Islet precursor cell (in vitro differentiated cells): ENCODE measurements at places on chromosomes 11 and 22.

DNA sequence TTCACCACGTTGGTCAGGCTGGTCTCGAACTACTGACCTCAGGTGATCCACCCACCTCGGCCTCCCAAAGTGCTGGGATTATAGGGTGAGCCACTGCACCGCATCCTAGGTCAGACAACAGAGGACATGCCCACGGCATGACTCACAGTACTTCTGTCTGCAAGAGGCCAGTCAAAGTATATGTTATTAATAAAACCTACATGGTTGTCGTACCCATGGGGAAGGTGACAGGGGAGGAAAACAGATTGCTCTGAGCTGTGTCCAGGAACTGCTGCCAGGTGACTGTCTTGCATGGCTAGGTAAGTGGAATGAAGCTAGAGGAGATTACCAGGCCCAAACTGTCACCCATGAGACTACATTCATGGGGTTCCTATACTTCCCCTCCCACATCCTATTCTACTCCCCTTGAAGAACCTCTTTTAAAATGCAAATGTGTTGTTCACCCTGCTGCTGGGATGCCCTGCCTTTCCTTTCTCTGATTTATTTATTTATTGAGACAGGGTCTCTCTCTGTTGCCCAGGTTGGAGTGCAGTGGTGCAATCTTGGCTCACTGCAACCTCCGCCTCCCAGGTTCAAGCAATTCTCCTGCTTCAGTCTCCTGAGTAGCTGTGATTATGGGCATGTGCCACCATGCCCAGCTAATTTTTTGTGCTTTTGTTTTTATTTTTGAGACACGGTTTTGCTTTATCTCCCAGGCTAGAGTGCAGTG is 2.0 kb upstream of the NLRX1 start:
- DNase-seq, result peak; percentile 82

- peak; percentile 68 for DNase-seq
Observed at GRCh38 chr11:12499071-12499470, 121.7 kb downstream of the PARVA start.

GRCh38 chr11:95359341-95359663 is 128.3 kb upstream of the SESN3 start:
- no peak for DNase-seq

DNA sequence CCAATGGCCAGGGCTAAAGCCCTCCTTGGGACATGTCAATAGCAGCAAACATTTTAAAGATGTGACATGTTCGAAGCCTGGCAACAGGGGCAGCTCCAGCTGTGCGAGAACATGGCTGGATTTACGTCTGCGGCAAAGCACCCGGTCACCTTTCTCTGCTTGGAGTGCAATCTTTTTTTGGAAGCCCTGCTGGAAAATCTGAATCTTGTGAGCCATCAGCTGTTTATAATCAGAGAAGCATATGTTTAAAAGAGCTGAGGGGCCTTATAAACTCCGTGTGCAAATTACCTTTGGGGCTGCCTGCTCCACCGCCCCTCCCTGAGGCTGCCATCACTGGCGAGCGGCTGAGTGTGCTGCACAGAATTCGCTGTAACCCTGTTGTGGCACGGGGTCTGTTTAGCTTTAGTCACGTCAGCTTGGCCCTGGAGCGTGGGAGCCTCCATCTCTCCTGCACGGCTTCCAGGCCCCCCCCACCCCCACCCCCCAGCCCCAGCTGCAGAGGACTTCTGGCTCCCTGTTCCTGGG is 9.0 kb upstream of the KCNQ1OT1 start:
- DNase-seq, result no peak

GRCh38 chr11:7512525-7513233 is 1.1 kb upstream of the PPFIBP2 start:
- no peak for DNase-seq

GRCh38 chr11:75408957-75409219 is 9.6 kb downstream of the RPS3 start:
- no peak for DNase-seq

- peak; percentile 49 for DNase-seq
Observed at GRCh38 chr22:44917372-44918165, 92.2 kb downstream of the PHF21B start.

DNA sequence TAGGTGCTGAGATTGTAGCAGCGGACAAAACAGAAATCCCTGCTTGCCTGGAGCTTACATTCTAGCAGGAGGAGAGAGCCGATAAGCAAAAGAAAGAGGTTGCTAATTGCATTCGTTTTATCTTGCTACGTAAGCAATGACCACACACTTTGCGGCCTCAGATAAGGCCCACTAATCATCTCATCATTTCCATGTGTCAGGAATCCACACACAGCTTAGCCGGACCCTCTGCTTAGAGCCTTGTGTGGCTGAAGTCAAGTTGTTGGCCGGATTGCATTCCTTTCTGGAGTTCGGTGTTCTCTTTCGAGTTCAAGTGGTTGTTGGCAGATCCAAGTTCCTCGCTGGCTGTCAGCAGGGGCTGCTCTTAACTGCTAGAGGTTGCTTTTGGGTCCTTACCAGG is 101.6 kb downstream of the CHST1 start:
- DNase-seq, result no peak

GRCh38 chr22:40300884-40301672 is 45.2 kb upstream of the ADSL start:
- no peak for DNase-seq

GRCh38 chr11:11960687-11961086 is 47.7 kb downstream of the DKK3 start:
- no peak for DNase-seq

DNA sequence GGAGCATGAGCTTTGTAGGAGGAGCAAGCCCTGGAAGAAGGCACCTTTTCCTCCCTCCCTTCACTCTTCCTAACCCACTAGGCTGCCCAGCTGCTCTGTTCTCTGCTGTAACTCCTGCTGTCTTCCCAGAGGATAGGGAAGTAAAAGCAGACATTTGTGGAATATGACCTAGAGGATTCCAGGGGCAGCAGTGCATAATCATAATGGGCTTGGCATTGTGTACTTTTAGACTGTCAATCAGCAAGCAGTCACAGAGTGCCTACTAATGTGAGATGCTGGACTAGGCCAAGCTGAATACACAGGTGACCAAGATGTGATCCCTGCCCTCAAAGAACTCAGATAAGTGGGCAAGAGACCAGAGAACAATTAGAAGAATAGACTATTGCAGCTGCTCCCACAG is 133.0 kb downstream of the NAV2 start:
- DNase-seq, result no peak

DNA sequence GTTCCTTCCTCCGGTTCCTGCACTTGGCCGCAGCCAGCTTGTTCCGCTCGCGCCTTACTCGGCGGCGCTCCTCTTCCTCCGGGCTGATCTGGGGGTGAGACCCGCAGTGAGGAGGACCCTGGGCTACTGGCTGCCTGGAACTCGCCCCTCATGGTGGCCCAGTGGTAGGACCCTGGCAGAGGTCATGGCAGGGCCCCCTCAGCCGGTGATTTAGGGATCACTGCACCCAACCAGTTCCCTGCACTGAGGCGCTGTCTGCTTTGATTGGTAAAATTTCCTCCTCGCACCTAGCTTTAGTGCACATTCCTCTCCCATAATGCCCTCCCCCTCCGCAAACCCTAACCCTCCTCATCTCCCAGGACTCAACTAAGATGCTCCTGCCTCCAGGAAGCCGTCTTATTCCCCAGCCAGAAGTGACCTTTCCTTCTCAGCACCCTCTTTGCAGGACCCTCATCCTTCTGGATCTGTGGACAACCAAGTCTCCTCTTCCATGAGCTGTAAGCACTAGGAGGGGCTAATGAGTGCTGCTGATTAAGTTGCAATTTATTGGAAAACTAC is 3.6 kb downstream of the CCDC85B start:
- DNase-seq, result no peak

DNA sequence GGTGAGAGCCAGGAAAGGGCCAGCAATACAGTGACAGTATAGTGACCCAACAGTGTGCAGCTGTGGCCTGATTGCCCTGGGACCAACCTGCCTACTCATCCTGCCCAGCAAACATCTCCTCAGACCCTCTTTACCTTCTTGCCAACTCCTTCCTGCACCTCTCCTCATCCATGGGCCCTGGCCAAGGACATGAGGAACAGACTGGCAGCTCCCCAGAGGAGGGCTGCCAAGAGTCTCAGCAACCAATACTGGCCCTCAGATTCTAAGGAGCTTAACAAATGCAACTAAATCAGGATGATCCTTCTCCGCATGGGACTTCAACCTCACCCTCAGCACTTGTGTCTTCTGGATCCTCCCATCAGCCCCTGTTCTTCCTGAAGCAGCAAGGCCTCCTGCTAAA is 77.0 kb downstream of the RPL27A start:
- peak; percentile 39 for DNase-seq

DNA sequence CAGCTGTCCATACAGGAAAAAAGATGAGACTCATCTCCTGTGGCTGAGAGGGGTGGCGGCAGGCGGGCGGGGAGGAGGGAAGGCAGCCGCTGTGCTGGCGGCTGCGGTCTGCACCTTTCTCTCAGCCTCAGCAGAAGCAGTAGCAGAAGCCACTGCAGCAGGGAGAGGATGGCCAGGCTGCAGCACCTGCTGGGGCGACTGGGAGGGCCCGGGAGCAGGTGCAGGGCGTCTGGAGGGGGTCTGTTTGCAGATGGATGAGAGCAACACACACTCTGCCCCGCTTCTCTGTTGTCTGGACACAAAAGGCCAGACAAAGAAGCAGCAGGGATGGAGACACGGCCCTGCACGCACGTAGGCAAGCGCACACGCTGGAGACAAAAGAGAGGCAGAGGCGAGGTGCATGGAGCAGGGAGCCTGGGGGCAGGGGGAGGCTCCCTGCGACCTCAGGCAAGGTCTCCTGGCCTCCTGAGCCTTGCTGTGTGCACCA is 9.3 kb upstream of the MIAT start:
- DNase-seq, result peak; percentile 72

GRCh38 chr11:46529095-46529905 is 64.5 kb downstream of the AMBRA1 start:
- peak; percentile 74 for DNase-seq

DNA sequence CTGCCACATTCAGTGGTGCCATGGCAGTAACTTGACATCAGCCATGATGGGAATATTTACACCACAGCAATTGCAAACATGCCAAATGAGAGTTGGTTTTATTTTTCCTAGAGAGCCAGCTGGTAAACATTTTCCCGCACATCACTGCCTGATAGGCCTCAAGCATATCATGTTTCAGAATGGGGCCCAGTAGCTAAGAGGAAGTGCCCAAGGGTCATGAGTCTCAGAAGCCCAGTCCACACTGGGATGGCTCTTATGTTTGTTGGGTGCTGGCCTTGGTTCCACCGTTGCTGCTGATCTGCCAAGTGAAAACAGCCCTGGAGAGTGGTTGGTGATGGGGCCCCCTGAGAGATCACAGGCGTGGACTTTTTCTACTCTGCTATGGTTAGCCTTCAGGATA is 64.3 kb upstream of the NAV2 start:
- no peak for DNase-seq

DNA sequence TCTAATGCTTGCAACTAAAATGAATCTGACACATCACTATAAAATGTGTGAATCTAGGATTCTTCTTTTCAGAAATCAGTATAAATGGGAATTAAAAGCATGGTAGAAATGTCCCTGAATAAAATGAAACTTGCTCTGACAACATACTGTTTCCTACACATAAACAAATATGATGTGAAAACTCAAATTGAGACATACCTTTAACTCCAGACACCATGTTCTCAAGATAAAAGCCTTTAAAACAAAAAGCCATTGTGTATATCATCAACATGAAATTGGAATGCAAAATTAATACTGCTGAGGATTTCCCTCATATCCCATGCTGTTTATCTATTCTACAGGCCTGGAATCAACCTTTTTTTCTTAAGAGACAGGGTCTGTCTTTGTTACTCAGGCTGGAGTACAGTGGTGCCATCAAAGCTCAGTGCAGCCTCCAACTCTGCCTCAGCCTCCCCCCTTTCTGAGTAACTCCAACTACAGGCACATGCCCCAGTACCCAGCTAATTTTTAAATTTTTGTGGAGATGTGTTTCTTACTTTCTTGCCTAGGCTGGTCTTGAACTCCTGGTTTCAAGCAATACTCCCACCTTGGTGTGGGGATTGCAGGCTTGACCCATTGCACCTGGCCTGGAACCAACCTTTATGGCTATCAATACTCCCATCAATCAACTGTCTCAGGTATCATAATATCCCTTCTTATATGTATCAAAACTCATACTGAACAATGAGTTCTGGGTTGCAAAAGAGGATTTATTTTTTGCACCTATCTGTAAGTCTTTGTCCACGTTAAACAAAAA is 6.7 kb downstream of the TAF1D start:
- no peak for DNase-seq

DNA sequence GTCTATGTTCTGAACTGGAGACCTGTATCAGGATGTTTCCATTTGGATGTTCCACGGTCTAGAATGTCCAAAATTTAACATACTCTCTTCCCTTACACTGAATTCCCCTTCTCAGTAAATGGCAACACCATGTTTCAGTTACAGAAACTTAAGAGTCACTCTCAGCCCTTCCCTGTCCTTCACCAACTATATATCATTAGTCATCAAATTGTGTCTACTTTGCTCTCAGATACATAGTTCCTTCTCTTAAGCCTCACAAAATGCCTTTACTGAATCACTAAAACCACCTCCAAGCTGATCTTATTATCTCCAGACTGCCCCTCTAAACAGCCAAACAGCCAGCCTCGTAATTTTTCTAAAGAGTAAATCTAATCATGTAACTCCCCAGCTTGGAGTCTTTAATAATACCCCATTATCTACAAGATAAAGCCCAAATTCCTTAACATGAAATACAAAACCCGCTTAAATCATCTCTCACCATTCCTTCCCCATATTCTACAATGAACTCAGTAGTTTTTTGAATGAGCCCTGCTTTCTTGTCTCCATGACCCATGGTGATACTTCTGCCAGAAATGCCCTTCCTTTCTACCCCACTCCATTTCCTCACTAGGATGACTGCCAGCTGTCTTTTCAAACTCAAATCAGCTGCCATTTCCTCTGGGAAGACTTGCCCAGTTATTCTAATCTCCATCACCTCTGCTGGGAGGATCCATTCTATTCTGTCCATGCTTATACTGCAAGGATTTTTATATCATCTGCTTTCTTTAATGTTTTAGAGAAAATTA is 102.7 kb upstream of the ARHGAP42 start:
- DNase-seq, result no peak

GRCh38 chr11:35463331-35463751 is 44.0 kb upstream of the SLC1A2 start:
- DNase-seq, result no peak

DNA sequence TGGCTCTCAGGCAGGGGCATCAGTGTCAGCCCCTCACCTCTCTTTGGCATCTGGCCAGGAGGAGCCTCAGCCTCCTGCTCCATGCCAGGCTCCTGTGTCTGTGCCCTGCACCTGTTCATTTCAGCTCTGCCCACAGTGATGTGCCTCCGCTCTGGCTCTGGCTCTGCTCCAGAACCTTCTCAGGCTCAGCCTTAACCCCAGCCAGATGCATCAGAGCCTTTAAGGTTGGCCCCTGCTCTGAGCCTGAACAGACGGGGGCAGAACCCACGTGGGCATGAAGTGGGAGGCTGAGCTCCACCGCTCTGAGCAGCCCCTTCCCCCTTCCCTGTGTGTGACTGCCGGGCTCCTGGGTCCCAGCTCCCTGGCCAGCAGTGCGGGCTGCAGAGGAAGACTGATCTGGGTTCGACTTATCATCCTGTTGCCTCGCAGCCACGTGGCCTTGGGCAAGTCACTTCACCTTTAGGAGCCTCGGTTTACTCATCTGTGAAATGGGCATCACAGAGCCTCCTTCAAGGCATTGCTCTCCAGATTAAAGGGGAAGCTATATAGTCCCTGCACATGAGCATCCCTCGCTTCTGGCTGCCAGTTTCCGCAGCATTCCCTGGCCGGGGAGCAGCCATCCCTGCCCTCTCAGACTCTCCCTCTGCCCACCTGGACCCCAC is 44.7 kb upstream of the RTL6 start:
- DNase-seq, result peak; percentile 26

- peak; percentile 88 for DNase-seq
Observed at GRCh38 chr11:65386307-65387140, at the start of gene FRMD8. Gene FRMD8, plus strand, starts transcription at chr11:65386637. Its CDS starts 400 bp downstream, at chr11:65387037.

- peak; percentile 92 for DNase-seq
Observed at GRCh38 chr11:20110908-20111669, 49.2 kb downstream of the DBX1 start.
